Upper lobe of right lung (tissue), 1 donor: ENCODE measurements at places on chromosomes 1 and 21. TPM values are rescaled to one million over a fixed set of nuclear protein-coding genes. Genes with fewer than 3 reads are reported as not detected.

C1QTNF12 gene
- 2.6 TPM for total RNA-seq

GRCh38 chr1:228273720-228274451 is 66.0 kb downstream of the OBSCN start:
- no peak overlapping the region for H3K4me3 ChIP-seq
- H3K27ac ChIP-seq, result no peak overlapping the region
- peak; percentile 61 for DNase-seq
- no peaks in the 10 kb centered on the region for H3K36me3 ChIP-seq
- peaks cover 4% of the 10 kb centered on the region for H3K4me1 ChIP-seq

DNA sequence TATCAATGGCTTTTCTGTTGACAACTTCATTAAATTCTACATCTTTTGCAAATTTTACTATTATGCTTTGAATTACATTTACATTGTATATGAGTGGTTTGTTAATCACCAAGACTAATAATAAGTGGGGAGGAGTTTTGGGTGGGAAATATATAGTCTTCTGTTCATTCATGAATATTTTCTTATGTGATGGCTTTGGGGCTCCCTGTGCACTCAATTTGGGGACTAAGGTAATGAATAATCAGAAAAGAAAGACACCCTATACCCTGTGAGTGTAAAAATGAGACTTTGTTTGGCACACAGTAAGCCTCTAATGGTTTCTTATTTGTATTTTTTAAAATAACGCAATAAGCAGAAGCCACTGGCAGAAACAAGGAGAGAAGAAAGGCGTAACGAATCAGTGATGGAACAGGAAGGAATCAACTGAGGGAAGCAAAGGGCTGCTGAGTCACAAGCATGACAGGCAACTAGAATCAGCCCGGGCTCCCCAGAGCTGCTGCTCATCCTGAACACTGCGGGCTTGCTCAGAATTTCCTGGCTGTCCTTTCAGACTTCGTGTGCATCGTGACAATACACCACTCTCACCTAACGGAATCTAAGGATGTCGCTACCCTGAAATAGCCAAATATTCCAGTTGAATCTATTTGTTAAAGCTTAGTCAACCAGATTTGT is 20.8 kb upstream of the RGS2 start:
- no peak overlapping the region for H3K4me3 ChIP-seq
- no peak overlapping the region for H3K27ac ChIP-seq
- H3K36me3 ChIP-seq, result no peaks in the 10 kb centered on the region
- no peaks in the 10 kb centered on the region for H3K4me1 ChIP-seq
- DNase-seq, result no peak
- H3K27me3 ChIP-seq, result no peaks in the 10 kb centered on the region

GRCh38 chr1:151370211-151370911 is 2.1 kb downstream of the SELENBP1 start:
- H3K27me3 ChIP-seq, result no peaks in the 10 kb centered on the region
- peaks cover 31% of the 10 kb centered on the region for H3K4me1 ChIP-seq
- H3K27ac ChIP-seq, result peak overlapping the region; percentile 82
- DNase-seq, result peak; percentile 76

DNA sequence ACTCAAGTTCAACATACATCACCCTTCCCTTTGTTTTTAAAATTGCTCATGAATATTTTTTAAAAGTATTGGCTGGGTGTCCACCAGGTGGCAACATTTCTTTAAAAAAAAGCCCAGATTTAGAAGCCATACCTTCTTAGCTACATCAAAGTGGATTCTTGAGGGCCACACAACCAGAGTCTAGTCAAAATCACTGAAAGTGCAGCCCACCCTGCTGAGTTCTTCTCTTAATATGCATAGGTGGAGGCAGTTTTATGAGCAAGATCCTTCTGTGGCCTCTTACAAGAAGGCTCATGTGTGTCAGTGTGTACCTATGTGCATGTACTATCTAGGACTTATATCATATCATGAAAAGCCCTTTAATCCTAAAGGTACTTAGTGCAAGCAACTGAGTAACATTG is 16.9 kb upstream of the GNG12 start:
- H3K4me1 ChIP-seq, result peaks cover 7% of the 10 kb centered on the region
- no peak overlapping the region for H3K4me3 ChIP-seq
- no peak overlapping the region for H3K27ac ChIP-seq
- no peaks in the 10 kb centered on the region for H3K36me3 ChIP-seq
- DNase-seq, result no peak
- H3K27me3 ChIP-seq, result no peaks in the 10 kb centered on the region

ELF3 gene
- total RNA-seq, result 62.9 TPM

GRCh38 chr1:231931846-231932454 is 305.4 kb downstream of the DISC1 start:
- H3K27me3 ChIP-seq, result no peaks in the 10 kb centered on the region
- no peak for DNase-seq
- peaks cover 10% of the 10 kb centered on the region for H3K4me1 ChIP-seq
- H3K4me3 ChIP-seq, result no peak overlapping the region
- no peak overlapping the region for H3K27ac ChIP-seq

DNA sequence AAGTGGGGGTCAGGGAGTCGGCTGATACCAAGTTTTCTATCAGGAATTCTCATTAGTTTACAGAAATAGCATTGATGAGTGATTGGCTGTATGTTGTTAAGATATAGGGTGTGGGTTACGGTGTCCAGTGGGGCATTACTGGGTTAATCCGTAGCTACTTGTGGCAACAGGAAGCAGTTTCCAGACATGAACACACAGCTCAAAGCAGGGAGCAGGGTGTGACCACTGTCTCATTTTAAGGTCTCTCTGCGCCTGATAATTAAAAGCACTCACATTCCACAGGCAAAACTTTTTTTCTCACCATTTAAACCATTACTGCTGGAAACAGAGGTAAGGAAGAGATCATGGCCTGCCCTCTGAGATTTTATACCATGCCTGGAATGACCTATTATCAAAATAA is 114.9 kb downstream of the SIK1 start:
- H3K4me1 ChIP-seq, result no peaks in the 10 kb centered on the region
- no peaks in the 10 kb centered on the region for H3K36me3 ChIP-seq
- DNase-seq, result no peak
- H3K27ac ChIP-seq, result no peak overlapping the region

DNA sequence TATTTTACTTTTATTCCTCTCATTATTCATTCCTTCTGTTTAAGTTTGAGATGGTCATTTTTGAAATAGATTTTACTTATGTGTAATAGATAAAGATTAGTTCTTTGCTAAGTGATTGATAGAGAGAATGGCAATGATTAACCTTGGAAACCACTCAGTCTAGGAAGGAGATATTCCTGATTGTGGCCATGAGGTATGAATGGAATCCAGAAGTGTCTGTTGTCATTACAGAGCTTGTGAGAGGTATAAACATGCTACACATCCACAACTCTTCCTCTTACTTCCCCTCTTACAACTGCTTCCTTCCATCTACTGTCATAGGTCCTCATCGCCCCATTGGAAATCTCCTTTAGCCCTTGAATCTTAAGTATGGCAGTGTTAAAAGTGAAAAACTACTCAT is 988.8 kb upstream of the B3GALT2 start:
- H3K4me1 ChIP-seq, result no peaks in the 10 kb centered on the region
- no peak for DNase-seq
- H3K27me3 ChIP-seq, result no peaks in the 10 kb centered on the region
- H3K27ac ChIP-seq, result no peak overlapping the region
- no peaks in the 10 kb centered on the region for H3K36me3 ChIP-seq
- no peak overlapping the region for H3K4me3 ChIP-seq

DNA sequence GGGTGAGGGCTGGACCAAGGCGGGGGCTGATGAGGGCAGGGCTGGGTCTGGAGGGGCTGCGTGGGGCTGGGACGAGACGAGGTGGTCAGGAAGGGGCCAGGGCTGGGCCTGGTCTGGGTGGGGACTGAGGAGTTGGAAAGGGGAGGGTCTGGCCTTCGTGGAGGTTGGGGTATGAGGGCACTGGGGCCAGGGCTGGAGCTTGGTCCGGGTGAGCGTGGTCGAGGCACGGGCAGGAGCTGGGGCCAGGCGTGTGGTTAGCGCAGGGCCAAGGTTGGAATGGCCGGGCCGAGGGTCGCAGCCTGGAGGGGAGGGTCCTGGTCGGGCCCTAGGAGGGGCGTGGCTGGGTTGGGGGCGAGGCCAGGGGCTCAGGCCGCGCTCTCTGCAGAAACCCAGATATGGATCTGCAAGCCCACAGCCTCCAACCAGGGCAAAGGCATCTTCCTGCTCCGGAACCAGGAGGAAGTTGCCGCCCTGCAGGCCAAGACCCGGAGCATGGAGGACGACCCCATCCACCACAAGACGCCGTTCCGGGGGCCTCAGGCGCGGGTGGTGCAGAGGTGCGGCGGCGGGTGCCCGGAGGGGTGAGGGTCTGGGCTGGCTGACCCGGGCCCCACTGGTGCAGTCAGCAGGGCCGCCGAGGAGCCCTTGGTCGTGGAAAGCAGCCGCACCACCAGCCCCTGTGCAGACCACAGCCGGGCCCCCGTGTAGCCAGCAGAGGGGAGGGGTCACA is 9.0 kb downstream of the TTLL10 start:
- no peaks in the 10 kb centered on the region for H3K36me3 ChIP-seq
- no peaks in the 10 kb centered on the region for H3K4me1 ChIP-seq
- H3K27ac ChIP-seq, result no peak overlapping the region
- DNase-seq, result no peak

OR14I1 gene
- total RNA-seq, result not detected

DNA sequence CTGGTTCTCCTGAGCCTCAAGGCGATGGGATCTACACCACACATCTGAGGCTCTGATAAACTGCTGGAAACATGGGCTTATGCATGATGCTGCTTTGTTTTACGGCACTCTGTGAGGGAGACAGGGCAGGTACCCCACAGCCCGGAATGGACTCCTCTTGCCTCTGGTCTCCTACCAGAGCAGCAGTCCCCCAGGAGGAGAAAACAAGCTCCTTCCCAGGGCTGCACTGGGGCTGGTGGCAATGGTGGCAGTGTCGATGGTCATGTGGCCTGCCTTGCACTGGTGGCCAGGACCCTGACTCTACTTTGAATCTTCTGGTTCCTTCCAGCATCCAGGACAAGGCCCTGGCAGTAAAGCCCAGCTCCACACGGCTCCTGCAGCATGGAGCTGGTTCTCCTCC is 79.4 kb downstream of the TOMM20 start:
- peak; percentile 33 for DNase-seq
- no peaks in the 10 kb centered on the region for H3K27me3 ChIP-seq
- H3K4me1 ChIP-seq, result peaks cover 25% of the 10 kb centered on the region
- no peak overlapping the region for H3K4me3 ChIP-seq

OR14K1 gene
- total RNA-seq, result not detected

DNA sequence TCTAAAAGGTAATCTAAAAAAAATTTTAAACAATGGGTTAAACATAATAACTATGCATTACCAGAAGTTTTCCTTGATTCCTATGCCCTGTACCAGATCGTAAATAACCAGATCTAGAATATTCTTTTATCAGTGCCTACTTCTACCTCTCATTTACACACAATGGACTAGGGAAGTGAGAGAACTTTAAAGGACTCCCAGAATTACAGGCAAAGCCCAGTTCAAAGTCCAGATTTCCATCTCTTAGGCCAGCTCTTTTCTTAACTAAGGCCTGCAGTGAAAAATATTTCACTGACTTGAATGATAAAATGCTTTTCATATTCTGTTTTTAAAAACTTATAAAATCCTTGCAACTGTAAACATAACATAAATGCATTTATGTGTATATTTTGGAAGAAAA is 32.6 kb downstream of the ESRRG start:
- H3K27me3 ChIP-seq, result no peaks in the 10 kb centered on the region
- DNase-seq, result no peak
- H3K27ac ChIP-seq, result no peak overlapping the region
- H3K36me3 ChIP-seq, result no peaks in the 10 kb centered on the region
- H3K4me3 ChIP-seq, result no peak overlapping the region

MANEAL gene
- 6.9 TPM for total RNA-seq

RIPPLY3 gene
- total RNA-seq, result not detected

AGMAT gene
- total RNA-seq, result not detected

- no peaks in the 10 kb centered on the region for H3K4me1 ChIP-seq
- no peak overlapping the region for H3K27ac ChIP-seq
- H3K36me3 ChIP-seq, result no peaks in the 10 kb centered on the region
- no peaks in the 10 kb centered on the region for H3K27me3 ChIP-seq
- DNase-seq, result no peak
Measured at GRCh38 chr21:34046917-34047316, 26.5 kb upstream of the MRPS6 start.

DNA sequence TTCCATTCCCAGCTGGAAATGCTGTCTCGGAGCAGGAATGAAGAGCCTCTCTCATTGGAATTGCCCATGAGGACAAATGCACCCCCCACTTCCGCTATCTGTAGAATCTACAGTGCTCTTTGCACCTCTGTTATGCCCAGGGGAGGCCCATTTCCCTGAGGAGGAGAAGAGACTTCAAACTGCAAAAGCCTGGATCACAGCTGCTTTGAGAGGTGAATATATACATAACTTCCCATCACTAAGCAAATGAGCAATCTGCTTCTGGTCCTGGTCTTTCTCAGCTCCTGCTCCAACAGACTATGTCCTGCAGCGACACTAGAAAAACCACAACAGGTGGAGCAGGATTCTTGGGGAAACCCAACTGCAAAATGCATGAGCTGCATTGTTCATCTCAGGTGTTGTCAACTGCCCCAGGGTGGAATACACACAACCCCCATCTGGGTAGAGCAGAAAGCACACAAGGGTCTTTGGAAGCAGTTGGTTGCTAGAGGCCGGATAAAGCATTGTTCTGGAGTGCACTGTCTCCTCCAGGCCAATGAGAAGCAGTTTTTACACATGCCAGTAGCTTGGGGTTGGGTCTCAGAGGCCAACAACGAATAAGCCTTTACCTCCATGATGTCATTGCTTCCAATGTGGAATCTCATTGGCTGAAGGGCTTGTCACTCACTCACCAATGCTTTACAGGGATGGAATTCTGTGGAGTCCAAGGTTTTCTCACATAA is 67.7 kb upstream of the RAB4A start:
- no peaks in the 10 kb centered on the region for H3K36me3 ChIP-seq
- H3K27me3 ChIP-seq, result no peaks in the 10 kb centered on the region
- no peak overlapping the region for H3K4me3 ChIP-seq
- DNase-seq, result no peak

HSD3B1 gene
- total RNA-seq, result not detected

TNFRSF8 gene
- total RNA-seq, result 1.8 TPM

CELA2A gene
- total RNA-seq, result not detected

DNA sequence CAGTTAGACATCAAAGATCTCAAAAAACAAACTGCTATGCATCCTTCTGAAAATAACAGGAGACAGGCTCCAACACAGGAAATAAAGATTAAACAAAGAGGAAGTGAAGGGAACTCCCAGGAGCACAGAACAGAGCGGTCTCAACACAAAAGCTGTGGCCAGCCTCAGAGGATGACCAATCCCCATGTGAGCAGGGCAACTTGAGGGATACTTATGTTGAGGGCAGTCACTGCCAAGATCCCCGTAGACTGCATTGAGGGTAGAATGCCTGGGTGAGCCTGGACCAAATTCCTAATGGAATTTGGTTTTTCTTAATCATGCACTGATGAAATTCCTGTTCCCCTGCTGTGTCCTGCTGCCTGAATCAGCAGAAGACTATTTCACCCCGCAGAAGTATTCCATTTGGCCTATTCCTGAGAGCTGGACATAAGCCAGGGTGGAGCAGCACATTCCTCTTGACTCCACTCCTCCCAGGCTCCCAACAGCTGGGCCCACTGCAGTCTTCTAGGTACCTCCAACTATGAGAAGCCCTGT is 49.0 kb downstream of the JAK1 start:
- no peaks in the 10 kb centered on the region for H3K36me3 ChIP-seq
- no peak for DNase-seq
- no peak overlapping the region for H3K4me3 ChIP-seq
- peaks cover 55% of the 10 kb centered on the region for H3K4me1 ChIP-seq
